ENCODE measurements at places on chromosomes 6 and 20. TPM values are rescaled to one million over a fixed set of nuclear protein-coding genes. Genes with fewer than 3 reads are reported as not detected.

DNA sequence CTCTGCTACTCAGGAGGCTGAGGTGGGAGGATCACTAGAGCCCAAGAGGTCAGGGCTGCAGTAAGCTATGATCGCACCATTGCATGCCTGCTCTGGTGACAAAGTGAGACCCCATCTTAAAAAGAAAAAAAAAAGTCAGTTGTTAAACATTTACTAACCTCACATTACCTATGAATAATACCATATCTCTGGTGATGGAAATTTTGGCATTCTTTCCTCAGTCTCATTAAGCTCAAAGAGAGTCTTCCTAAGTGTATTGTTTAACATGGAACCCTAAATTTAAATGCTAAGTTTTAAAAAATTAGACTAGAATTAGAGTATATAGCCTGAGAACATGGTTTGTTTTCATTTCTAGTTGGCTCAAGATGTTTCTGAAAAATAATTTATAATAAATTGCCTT lies 11.3 kb upstream of the BFSP1 start:
- DNase-seq, result no peak

ZGPAT gene
- total RNA-seq, result 29.0 TPM

- no peak for DNase-seq
Measured at GRCh38 chr20:5172167-5172601, 45.4 kb downstream of the CDS2 start.

GRCh38 chr20:44856442-44856841 lies 29.1 kb upstream of the YWHAB start:
- DNase-seq, result no peak

SLC18B1 gene
- total RNA-seq, result 3.6 TPM

ZSCAN12 gene
- total RNA-seq, result 5.7 TPM

GRCh38 chr20:64258071-64258823 lies 2.7 kb downstream of the PCMTD2 start:
- no peak for DNase-seq

RIMS1 gene
- not detected for total RNA-seq

GRCh38 chr6:135680964-135681913 lies 170.3 kb upstream of the PDE7B start:
- no peak for DNase-seq

Data from activated T-helper 2 cell treated with anti-CD3 and anti-CD28 coated beads, Interferon-gamma antibody, Interleukin-2, Interleukin-4, amounts not matched to agents 10 μg/mL and 5 μg/mL and 100 μg/mL, durations not matched to agents 14 hours and 24 hours and 36 hours (primary cell).